CD4-positive, CD25-positive, alpha-beta regulatory T cell (primary cell): ENCODE measurements at places on chromosomes 1 and 21.

GRCh38 chr1:214717351-214717750, 114.4 kb downstream of the CENPF start:
- no peak overlapping the region for H3K4me3 ChIP-seq
- no peak for DNase-seq
- no peaks in the 10 kb centered on the region for H3K4me1 ChIP-seq
- H3K27me3 ChIP-seq, result no peaks in the 10 kb centered on the region
- no peaks in the 10 kb centered on the region for H3K36me3 ChIP-seq

DNA sequence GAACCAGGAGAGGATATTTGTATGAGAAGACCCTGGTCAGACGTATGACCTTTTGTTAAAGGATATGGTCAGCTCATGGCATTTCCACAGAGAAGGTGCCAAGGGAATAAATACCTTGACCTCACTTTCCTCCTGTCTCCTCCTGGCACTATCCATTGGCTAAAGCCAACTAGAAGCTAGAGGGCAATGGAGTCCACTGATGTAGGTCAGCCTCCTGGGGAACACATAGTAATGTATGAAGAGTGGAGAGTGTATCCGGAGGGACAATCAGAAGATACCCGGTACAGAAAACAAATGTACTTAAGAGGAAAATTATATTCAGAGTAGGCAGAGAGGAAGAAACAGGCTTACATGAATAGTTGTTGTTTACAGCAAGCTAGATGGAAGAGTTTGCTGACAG, 698 bp upstream of the NTMT2 start:
- H3K27me3 ChIP-seq, result peaks cover 4% of the 10 kb centered on the region
- H3K4me1 ChIP-seq, result no peaks in the 10 kb centered on the region
- no peak overlapping the region for H3K27ac ChIP-seq
- H3K36me3 ChIP-seq, result no peaks in the 10 kb centered on the region
- no peak for DNase-seq
- H3K4me3 ChIP-seq, result no peak overlapping the region

GRCh38 chr1:96236156-96236739, 485.3 kb upstream of the PTBP2 start:
- H3K4me1 ChIP-seq, result no peaks in the 10 kb centered on the region
- no peak overlapping the region for H3K27ac ChIP-seq
- H3K36me3 ChIP-seq, result no peaks in the 10 kb centered on the region
- no peak for DNase-seq
- no peak overlapping the region for H3K4me3 ChIP-seq
- no peaks in the 10 kb centered on the region for H3K27me3 ChIP-seq

DNA sequence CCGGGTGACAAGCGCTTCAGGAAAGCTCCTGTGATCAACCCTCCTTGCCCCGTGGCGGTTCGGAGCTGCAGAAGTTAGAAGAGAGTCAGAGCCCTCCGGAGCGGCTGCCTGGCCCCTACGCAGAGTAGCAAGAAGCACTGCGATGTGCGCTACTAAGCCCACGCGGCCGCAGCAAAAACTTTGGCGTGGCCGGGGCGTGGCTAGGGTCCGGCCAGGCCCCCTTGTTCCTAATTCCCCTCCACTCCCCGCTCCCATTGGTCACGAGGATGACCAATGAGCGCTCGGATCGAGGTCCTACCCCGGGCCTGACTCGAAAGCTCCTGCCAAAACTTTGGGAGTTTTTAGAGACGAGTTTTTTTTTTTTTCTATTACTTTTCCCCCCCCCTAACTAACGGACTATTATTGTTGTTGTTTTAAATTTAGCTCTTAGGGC, at the start of gene HLX:
Gene HLX, plus strand, starts transcription at position 368 of the 433 bp plus-strand sequence. CDS start 415 bp downstream, outside the sequence.
- no peak for DNase-seq
- H3K4me1 ChIP-seq, result peaks cover 24% of the 10 kb centered on the region
- no peaks in the 10 kb centered on the region for H3K36me3 ChIP-seq
- no peak within 1 kb of the TSS for H3K4me3 ChIP-seq

DNA sequence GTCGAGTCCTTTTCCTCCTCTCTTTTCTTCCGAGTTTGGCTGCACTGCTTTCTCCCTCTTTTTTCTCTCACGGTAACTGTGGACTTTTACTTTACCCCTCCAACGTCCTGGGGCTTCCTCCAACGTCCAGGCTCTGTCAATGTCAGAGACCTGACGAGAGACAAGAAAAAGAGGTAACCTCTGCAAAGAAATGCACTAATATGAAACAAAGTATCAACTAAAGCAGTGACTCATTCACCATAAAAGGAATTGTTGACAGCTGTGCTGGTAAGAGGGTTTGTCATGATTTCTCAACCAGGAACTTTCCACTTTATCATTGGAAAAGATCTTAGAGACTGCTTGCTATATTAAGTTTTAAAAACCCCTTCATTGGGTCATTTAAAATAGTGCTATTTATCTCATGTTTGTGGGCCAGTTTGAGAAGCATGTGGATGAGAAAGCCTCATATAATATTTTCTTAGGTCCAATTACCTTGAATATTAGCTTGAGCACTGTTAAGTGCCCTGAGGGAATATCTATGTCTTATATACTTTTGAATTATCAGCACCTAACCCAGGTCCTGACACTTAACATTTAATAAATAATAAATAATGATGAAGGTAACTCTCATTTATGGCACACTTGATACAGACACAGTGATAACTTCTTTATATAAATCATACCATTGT, at the start of gene GBP2:
Gene GBP2, minus strand, starts transcription at position 202 of the 668 bp plus-strand sequence. CDS start 4,148 bp downstream, outside the sequence.
- H3K36me3 ChIP-seq, result peaks cover 20% of the 10 kb centered on the region
- H3K4me1 ChIP-seq, result peaks cover 45% of the 10 kb centered on the region
- H3K4me3 ChIP-seq, result peak within 1 kb of the TSS; percentile 100
- no peaks in the 10 kb centered on the region for H3K27me3 ChIP-seq

DNA sequence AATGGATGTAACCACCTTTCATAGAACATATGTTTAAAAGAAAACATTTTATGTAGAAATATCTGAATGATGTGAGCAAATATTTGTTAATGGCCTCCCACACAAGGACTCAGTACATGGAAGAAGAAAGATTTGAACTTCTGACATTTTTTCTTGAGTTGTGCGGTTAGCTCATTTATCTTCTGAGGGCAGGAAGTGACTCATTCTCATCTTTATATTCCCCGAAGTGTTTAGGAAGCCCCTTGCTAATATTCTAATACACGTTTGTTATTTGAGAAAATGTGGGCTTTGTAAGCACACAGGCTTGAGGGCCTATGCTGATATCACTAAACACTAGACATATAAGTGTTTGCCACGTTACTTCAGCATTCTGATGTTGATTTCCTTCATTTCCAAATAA, 392.5 kb upstream of the PTBP2 start:
- no peak overlapping the region for H3K27ac ChIP-seq
- no peaks in the 10 kb centered on the region for H3K4me1 ChIP-seq
- no peaks in the 10 kb centered on the region for H3K27me3 ChIP-seq
- no peak overlapping the region for H3K4me3 ChIP-seq

DNA sequence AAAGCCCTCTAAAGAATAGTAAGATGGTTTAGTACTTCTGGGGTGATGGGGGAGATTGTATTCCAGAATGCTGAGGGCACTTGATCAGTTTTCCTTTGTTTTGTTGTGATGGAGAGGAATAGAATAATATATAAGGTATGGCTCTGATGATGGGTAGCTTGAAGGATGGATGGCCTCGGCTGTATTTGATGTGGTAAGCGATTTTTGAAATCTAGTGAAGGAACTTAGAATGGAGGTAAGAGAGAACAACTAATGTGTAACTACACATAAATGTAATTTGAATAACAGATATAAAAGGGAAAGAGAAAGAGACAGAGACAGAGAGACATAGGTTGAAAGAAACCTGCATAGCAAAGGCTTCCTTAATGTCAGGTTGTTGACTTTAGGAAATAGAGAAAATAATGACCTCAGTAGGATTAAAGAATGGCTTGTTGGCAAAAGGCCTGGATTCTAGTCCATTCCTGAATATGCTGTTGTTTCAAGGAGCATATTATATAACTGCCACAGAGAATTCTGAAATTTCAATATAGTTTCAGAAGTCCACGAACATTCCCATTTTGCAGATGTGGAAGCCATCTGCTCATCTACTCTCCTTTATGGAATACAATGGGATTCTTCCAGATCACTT, 58.7 kb downstream of the NIBAN1 start:
- no peaks in the 10 kb centered on the region for H3K27me3 ChIP-seq
- peaks cover 2% of the 10 kb centered on the region for H3K4me1 ChIP-seq
- H3K4me3 ChIP-seq, result no peak overlapping the region

GRCh38 chr1:26856181-26856580, 6.8 kb upstream of the SFN start:
- DNase-seq, result no peak
- no peak overlapping the region for H3K27ac ChIP-seq
- H3K36me3 ChIP-seq, result peaks cover 57% of the 10 kb centered on the region
- no peak overlapping the region for H3K4me3 ChIP-seq
- no peaks in the 10 kb centered on the region for H3K27me3 ChIP-seq
- H3K4me1 ChIP-seq, result no peaks in the 10 kb centered on the region

GRCh38 chr1:19814681-19815503, at the start of gene RNF186:
RNF186 (minus strand) TSS chr1:19815283; CDS start chr1:19815101, 182 bp downstream.
- no peaks in the 10 kb centered on the region for H3K4me1 ChIP-seq
- no peak within 1 kb of the TSS for H3K27ac ChIP-seq
- H3K27me3 ChIP-seq, result no peaks in the 10 kb centered on the region

GRCh38 chr1:39183503-39184353, 20.8 kb upstream of the MACF1 start:
- H3K27ac ChIP-seq, result peak overlapping the region; percentile 86
- H3K4me1 ChIP-seq, result peaks cover 27% of the 10 kb centered on the region
- H3K4me3 ChIP-seq, result peak overlapping the region; percentile 43
- no peaks in the 10 kb centered on the region for H3K27me3 ChIP-seq
- H3K36me3 ChIP-seq, result no peaks in the 10 kb centered on the region

DNA sequence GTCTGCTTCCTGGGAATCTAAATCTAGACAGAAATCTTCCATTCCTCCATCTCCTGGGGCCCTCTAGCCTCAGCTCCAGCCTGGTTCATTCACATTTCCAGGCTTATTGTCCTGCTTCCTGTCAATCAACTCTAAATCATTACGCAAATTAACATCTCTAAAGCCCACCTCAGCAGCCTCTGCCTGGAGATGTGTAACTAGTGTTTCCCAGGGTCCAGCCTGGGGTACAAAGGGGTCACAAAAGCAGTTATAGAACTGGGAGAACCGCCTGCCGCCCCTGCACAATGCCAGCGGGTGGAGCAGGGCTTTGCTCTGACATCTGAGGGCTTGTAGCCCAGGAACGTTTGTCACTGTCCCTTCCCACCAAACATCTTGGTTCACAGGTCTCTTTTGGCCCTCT, 373.5 kb downstream of the RRAGC start:
- H3K4me1 ChIP-seq, result no peaks in the 10 kb centered on the region
- DNase-seq, result no peak
- no peak overlapping the region for H3K4me3 ChIP-seq

DNA sequence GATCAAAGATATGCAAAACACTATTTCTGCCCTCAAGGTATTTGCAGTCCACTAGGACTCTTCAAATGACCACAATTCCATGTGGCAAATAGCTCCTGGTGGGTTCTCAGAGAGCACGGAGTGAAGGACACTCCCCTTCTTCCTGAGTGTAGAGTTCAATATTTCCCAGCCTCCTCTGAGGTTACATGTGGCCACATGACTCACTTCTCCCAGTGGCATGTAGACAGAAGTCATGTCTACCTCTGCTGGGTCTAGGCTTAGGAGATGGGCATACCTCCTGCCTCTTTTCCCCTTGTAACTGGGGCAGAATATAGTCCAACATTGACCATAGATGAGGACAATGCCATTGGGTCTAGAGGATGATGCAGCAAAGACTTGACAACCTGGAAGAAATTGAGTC, 191.4 kb downstream of the MIS18A start:
- no peaks in the 10 kb centered on the region for H3K36me3 ChIP-seq
- no peak for DNase-seq
- no peak overlapping the region for H3K27ac ChIP-seq
- no peaks in the 10 kb centered on the region for H3K4me1 ChIP-seq

- no peaks in the 10 kb centered on the region for H3K27me3 ChIP-seq
- peak overlapping the region; percentile 85 for H3K4me3 ChIP-seq
- peaks cover 28% of the 10 kb centered on the region for H3K36me3 ChIP-seq
Measured at GRCh38 chr21:43790010-43790524, 690 bp downstream of the RRP1 start.

DNA sequence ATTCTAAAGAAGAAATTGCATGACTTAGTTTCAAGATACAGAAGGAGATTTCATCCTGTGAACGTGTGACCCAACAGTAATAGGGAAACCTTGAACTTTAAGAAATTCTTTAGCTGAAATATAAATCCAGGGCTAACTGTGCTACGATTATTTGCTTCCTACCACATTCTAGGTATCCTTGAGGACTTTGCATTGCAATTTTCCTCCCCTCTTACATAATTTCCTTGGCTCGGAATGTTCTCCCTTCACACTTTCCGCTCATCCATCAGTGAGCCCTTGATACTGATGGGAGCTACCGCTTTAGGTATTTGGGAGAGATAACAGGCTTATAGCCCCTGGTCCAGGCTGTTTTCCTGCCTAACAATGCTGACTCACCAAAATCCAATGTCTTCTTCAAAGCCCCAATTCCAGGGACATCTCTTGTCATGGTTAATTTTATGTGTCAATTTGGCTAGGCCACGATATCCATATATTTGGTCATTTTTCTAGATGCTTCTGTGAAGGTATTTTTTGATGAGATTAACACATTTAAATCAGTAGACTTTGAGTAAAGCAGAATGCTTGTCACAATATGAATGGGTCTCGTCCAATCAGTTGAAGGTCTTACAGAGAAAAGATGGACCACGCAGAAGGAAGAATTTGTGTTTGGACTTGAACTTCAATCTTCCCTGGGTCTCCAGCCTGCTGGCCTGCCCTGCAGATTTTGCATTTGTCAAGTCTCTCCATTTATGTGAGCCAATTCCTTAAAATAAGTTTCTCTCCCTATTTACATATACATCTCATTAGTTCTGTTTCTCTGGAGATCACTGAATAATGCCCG, 121.2 kb downstream of the PTPN14 start:
- no peaks in the 10 kb centered on the region for H3K27me3 ChIP-seq
- no peak overlapping the region for H3K27ac ChIP-seq
- H3K36me3 ChIP-seq, result no peaks in the 10 kb centered on the region

DNA sequence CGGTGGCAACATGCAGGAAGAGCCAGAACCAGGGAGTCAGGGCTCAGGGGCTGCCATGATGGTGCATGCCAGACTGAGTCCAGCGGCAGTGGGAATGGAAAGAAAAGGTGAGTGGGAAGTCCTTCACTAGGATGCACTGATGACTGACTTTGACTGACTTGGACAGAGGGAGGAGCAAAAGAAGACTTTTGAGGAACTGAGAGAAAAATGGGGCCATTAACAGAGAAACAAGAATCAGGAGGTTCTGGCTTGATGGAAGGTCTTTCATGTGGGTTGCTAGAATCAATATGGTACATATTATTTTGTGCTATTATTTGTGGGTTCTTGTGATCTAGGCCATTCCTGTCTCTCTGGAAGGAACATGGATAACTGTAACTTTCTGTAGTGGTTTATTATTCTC, 454.6 kb upstream of the PROX1 start:
- H3K27me3 ChIP-seq, result no peaks in the 10 kb centered on the region
- no peak overlapping the region for H3K27ac ChIP-seq
- H3K4me3 ChIP-seq, result no peak overlapping the region
- DNase-seq, result no peak
- H3K4me1 ChIP-seq, result no peaks in the 10 kb centered on the region
- no peaks in the 10 kb centered on the region for H3K36me3 ChIP-seq
